ENCODE measurements at places on chromosomes 5 and 9.

DNA sequence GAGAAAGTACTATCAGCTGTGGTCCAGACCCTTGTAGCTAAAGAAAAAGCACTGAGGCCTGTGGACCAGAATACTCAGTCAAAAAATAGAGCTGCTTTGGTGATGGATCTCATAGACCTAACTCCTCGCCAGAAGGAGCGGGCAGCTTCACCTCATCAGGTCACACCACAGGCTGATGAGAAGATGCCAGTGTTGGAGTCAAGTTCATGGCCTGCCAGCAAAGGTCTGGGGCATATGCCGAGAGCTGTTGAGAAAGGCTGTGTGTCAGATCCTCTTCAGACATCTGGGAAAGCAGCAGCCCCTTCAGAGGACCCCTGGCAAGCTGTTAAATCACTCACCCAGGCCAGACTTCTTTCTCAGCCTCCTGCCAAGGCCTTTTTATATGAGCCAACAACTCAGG lies 8.9 kb downstream of the RAB24 start:
- no peak for DNase-seq

DNA sequence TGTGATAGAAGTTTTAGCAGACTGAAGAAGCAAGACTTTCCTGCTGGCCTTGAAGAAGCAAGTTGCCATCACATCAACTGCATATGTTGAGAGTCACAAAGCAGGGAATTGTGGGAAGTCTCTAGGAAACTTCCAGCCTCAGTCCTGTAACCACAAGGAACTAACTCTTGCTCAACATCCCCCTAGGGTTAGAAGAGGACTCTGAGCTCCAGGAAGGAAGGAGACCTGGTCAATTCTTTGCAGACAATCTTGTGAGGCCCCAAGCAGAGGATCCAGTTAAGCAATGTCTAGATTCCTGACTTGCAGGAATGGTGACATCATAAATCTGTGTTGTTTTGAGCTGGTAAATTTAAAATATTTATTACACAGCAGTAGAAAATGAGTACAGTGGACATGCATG lies 18.6 kb upstream of the ZNF366 start:
- no peak for DNase-seq

DNA sequence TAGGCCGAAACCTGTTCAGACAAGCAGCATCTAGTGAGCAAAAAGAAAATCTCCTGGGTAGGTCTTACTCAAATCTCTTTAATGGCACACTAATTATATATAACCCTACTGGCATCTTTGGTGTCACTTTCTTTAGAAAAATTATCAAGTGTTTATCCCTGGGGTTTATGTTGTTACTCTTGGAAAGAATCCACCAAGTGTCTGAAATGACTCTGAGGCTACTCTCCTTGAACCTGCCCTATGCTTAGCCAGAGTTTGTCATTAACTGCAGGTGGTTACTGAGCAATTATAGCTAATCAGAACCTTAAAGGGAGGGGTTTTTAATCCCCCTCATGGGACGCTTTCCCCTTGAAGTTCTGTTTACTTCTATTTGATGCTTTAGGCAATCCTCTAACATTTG lies 381.9 kb downstream of the PLK2 start:
- no peak for DNase-seq

- DNase-seq = no peak
These were observed 121.7 kb downstream of the ADAMTS6 start for GRCh38 chr5:65359981-65360380.

- DNase-seq = no peak
These were observed 24.1 kb downstream of the SAR1B start for GRCh38 chr5:134608555-134608954.

GRCh38 chr9:14455243-14455642 lies 141.3 kb upstream of the NFIB start:
- no peak for DNase-seq

- no peak for DNase-seq
These were observed 2149.4 kb upstream of the ACO1 start for GRCh38 chr9:30235068-30235467.
